ENCODE measurements at places on chromosomes 6 and 20.

- no peak for DNase-seq
These were observed 14.5 kb upstream of the LBP start for GRCh38 chr20:38331814-38332213.

GRCh38 chr6:139372326-139373153, 1.9 kb downstream of the CITED2 start:
- DNase-seq = no peak

- no peak for DNase-seq
These were observed 144.4 kb upstream of the EXOC2 start for GRCh38 chr6:837380-837779.

DNA sequence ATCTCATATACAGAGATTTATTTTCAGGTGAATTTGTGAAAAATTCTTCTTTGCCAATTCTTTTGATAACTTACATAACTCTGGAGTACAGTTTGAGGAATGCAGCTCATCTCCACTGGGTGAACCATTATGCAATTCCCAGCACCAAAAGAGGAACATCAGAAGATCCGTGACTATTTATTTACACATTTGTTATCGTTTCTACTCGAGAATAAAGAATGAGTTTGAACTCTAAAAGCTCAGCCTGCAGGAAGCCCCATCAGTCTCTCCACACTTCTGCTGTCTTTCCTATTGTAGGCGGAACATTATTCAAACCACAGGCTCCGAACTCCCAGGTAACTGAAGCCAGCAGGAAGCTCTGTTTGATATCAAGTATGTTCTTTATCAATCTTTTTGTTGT, 95.9 kb upstream of the IFNGR1 start:
- no peak for DNase-seq

- no peak for DNase-seq
These were observed 54.5 kb downstream of the PLCG1 start for GRCh38 chr20:41191562-41192500.

GRCh38 chr6:43762966-43763695, 6.9 kb upstream of the VEGFA start:
- no peak for DNase-seq

DNA sequence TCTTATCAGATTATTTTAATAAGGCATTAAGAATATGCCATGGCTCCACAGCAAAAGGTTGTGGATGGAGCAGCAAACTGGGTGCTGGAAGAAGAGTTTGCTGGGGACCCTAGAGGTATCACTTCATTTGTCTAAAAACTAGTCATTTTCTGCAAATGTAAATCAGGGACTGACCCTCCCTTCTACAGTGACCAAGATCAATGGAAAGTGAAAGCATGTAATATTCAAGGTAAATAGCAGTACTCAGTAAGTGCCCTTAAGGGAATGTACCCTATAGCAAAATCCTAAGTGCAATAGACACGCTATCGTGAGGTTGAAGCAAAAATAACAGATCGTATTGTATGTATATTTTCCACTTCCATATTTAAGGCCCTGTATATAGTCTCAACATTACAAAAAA, 38.7 kb downstream of the TRDN start:
- DNase-seq = no peak

DNA sequence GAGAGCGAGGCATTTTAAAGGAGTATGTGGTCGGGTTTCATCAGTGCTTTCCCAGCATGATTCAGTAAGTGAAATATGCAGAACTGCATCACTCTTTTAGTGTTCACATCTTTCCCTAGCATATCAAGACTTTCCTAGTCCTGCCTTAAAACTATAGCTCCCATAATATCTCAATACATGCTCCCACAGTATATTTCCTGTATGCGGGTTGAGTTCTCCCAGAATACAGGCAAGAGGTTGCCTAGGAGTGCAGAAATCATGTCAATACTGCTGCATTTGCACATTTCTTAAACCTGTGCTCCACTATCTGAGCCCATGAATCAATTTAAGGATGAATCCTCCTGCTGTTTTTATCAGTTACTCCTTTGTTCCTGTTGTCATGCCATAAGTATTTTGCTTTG, 386.6 kb upstream of the SLC35B3 start:
- no peak for DNase-seq

GRCh38 chr6:142294679-142295078, 7.1 kb upstream of the ADGRG6 start:
- DNase-seq = no peak

DNA sequence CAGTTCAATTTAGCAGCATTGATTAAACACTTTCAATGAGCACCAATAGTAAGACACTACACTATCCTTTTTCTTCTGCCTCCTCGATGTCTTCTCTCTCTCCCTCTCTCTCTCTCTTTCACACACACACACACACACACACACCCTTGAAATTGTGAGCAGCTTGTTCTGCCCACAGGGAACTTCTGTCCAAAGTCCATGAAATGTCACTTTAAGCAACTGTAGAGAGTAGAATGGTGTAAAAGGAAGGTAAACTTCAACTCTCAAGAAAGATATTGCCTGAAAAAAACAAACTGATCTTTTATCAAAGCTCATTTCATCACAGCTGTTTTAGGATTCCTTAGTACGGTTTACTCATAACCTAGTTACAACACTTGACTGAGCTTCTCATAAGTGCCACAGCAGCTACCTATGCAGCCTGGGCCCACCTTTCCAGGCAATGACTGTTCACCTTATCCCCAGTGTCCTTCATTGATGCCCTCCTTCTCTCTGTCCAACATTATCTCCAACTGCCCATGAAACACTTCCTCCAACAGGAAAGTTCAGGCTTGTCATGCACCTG, 107.0 kb downstream of the TNFRSF21 start:
- DNase-seq = no peak

DNA sequence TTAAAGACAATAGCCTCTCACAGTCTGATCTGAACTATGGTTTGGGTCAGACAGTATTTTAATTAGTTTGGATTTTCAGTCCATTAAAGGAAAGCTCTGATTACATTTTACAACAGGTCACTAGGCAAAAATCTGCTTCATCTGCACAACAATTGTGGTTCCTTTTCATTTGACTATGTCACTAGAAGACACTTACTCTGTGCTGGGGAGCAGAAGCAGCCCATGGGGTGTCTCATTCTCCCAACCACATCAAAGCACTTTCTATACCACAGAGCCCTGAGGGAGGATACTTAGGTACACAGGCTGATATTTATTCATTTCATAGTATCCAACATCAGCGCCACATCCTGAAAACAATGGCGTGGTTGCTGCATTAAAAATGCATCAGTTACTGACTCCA, 36.6 kb upstream of the HDAC2 start:
- no peak for DNase-seq

- no peak for DNase-seq
These were observed 6.4 kb upstream of the AIG1 start for GRCh38 chr6:143054329-143054728.

GRCh38 chr6:158856261-158856660, 37.1 kb upstream of the EZR start:
- DNase-seq = no peak

- DNase-seq = no peak
These were observed 66.4 kb downstream of the OLIG3 start for GRCh38 chr6:137427656-137428290.

GRCh38 chr20:2840967-2841531, 504 bp downstream of the VPS16 start:
- no peak for DNase-seq

DNA sequence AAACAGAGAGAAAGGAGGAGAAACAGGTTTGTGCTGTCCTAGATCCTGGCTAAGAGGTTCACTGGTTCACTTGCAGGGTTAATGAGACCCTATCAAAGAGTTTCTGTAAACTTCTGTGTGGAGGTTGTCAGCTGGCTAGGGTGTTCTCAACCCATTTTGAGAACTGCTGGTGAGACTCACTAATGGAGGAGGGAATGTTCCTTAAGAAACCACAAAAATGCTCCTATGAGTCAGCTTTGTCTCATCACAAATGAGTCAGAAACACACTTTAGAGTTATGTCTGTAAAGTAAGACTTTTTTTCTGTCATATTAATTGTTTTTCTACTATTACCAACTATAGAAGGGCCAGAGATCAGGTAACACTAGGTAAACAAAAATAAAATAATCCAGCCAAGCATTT, 884.4 kb downstream of the PHF3 start:
- DNase-seq = no peak

- DNase-seq = no peak
These were observed 9.6 kb downstream of the KCNQ5 start for GRCh38 chr6:72631480-72631879.
